Upper lobe of left lung (tissue), 6 donors: ENCODE measurements at places on chromosomes 5 and 9.

GRCh38 chr5:170508036-170508435 is 4.2 kb downstream of the KCNIP1 start:
- DNase-seq = no peak

- DNase-seq = no peak
These were observed 98.4 kb downstream of the C9orf152 start for GRCh38 chr9:110109333-110110092.

GRCh38 chr9:98775831-98776441 is 20.4 kb downstream of the ANKS6 start:
- DNase-seq = no peak

- DNase-seq = no peak
These were observed 193.1 kb downstream of the ICE1 start for GRCh38 chr5:5615569-5615968.

DNA sequence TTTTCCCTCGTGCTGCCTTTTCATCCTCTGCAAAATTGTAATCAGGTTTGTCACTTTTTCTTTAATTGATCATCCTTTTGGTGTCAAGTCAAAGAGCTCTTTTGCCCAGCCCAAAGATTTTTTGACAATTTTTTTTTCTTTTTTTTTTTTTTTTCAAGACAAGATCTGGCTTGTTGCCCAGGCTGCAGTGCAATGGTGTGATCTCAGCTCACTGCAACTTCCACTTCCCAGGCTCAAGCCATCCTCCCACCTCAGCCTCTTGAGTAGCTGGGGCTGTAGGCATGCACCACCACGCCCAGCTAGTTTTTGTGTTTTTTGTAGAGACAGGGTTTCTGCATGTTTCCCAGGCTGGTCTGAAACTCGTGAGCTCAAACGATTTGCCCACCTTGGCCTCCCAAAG is 36.7 kb downstream of the CDK7 start:
- DNase-seq = no peak

- DNase-seq = no peak
These were observed 253.5 kb downstream of the DMRTA1 start for GRCh38 chr9:22700171-22700570.

DNA sequence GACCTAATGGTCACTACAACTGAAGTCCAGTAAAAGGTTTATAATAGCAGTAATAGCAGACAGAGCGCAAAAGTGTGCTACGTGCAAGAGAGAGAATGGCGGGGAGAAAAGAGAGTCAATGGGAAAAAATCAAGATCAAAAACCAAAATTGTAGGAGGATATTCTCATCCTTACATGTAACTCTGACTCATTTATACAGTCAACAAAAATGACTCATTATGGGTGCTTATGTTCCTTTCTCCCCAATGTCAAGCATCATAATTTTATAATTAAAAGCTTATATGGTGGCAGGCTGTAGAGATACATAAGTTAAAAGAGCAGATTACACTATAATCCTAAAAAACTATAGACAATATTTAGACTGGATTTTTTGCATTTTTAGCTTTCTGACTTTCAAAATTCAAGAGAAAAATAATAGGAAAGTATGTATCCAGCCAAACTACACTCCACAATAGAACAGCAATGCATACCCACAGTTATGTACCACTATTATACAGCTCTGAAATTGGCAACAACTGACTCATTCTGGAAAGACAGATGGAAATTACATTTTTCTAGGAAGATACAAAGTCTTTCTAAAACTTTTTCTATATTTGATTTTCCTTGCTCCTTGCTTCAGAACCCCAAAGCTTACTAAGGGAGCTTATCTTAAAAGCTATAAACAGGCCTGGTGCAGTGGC is 78.4 kb downstream of the PLPP1 start:
- no peak for DNase-seq

DNA sequence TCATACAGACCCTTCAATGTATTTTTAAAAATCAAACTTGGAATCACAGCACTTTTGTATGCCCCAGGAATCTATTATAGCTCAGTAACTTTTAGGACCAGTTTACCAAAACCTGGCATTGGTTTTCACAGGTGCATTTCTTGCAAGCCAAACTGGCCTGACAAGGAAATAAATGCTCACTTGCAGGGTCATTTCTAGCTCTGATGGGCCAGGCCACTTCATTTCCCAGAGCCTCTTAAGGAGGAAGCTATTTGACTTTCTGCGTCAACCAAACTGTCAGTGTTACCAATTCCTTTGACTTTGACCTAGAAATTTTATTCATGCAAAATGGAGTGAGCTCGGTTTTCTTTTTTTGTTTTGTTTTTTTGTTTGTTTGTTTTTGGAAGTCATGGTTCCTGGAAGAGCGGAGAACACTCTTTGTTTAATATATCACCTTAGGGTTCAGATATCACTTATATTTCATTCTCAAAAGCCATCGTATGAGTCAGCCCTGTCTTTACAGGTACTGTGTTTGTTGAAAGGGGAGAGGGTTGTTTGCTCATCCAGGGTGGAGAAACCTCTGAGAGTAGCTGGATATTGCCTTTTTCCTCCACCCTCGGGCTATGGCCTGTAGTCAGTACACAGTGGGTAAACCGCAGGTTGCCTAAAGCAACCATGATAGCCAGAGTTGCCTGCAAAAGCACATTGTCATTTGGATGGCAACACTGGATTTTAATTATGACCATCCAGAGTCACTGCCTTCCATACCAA is 58.9 kb downstream of the GNA14 start:
- DNase-seq = no peak

DNA sequence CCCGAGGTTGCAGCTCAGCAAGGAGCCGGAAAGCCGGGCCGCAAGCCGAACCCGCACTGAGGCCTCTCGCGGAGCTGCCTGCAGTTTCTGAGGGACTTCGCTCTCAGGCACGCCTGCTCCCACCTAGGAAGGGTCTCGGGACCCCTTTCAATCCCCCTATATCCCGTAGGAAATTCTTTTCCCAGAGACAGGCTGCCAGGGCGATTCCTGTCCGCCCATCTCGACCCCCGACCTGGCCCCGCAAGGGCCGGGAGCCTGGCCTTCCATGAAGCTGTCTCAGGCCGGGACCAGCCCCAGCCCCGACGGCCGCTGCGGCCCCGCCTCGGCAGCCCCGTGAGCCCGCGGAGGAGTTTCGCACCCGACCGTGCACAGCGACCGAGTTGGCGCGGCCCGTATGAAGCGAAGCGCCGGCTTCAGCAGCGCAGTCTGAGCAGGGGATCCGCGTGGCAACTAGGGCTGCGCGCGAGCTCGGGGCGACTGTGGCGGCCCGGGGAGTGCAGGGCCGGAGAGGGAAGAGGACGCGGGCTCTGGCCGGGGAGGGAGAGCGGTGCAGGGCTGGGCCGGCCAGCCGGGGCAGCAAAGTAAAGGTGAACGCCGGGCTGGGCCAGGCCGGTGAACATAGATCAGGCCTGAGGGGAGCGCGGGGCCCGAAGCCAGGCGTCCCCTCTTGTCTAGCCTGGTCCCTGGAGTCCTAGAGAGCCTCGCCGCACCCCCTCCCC is 977 bp upstream of the PRDM12 start:
- no peak for DNase-seq

DNA sequence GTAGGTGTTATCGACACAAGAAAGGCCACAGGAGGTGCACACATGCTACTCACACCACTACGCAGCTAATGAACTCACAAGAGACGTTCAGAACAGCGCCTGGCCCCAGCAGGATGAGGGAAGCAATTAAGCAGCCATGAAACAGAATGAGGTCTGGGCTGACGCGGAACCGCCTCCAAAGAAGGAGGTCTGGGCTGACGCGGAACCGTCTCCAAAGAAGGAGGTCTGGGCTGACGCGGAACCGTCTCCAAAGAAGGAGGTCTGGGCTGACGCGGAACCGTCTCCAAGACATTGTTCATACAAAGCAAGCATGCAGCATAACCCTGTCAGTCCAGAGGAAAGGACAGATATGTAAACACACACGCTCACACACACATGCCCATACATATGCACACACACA is 63.2 kb upstream of the ZNF354A start:
- no peak for DNase-seq

DNA sequence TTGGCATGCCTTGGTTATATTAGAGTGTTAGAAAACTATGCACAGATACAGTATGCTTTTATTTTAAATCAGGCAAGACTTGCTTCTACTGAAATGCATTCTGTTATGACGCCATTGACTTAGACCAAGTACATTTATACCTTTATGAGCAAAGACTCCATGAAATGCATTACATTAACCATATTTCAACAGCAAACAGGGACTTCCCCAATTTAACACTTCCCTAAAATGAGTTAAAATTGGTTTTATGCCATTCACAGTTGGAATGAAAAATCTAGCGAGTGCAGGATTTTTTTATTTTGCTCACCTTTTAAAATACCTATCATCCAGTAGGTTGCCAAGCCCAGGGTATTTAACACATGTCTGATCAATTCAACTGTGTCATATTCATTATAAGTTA is 272.1 kb upstream of the IZUMO3 start:
- DNase-seq = no peak

GRCh38 chr5:158234323-158235158 is 375.6 kb upstream of the CLINT1 start:
- no peak for DNase-seq

DNA sequence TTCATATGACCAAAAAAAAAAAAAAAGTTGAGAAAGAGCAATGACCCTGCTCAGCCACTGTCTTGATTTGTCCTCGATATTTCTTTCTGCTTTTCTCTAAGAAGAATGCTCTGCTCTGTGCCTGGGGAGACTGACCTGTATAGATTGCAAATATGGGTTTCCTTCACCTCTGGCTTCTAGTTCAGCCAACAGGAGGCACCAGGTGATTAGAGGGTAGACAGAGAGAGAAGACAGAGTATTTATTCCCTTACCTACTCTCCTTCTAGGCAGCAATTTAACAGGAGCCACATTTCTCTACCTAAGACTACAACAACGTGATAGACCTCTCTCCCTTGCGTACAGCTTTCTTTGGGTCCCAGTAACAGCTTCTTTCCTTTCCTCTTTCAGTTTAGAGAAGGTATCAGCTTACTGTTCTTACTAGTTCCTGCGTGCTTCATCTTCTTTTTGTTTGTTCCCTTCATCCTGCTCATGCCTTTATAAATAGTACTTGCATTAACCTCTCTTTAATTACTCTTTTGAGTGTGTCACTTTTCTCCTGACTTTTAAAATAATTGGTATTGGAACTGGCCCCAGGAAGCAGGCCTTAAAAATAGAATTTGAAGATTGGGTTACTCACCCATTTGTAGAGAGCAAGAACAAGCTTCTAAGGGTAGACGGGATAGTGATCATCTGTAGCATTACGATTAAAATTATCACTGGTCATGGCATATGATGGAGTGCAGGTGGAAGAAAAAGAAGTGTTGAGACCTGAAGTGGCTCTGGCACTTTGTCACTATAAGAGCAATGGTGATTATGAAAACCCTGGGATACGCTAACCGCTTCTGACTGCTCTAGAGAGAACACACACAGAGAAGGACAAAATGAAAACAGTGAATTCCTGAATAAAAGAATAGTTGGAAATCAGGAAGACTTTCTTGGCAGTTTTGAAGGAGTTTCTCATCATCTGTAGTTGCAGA is 161.2 kb upstream of the FSTL4 start:
- DNase-seq = no peak

DNA sequence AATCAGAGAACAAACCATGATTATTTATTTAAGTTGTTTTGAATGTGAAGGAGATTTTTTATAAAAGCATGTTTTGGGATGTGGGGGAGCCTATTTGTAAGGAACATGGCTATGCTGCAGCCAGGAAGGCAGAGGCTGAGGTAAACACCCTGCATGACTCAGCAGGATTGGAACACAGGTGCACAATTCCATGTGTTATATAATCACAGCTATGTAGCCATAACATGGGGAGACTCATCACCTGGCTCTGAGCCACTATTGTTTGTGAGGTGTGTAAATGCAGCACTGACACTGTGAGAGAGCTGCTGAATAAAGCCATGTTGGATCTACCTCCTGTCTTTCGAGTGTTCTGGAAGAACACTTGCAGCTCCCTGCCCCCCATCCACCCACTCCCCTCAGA is 1009.8 kb downstream of the DNAH5 start:
- DNase-seq = no peak

- DNase-seq = no peak
These were observed 40.9 kb upstream of the GLDC start for GRCh38 chr9:6686396-6686795.

DNA sequence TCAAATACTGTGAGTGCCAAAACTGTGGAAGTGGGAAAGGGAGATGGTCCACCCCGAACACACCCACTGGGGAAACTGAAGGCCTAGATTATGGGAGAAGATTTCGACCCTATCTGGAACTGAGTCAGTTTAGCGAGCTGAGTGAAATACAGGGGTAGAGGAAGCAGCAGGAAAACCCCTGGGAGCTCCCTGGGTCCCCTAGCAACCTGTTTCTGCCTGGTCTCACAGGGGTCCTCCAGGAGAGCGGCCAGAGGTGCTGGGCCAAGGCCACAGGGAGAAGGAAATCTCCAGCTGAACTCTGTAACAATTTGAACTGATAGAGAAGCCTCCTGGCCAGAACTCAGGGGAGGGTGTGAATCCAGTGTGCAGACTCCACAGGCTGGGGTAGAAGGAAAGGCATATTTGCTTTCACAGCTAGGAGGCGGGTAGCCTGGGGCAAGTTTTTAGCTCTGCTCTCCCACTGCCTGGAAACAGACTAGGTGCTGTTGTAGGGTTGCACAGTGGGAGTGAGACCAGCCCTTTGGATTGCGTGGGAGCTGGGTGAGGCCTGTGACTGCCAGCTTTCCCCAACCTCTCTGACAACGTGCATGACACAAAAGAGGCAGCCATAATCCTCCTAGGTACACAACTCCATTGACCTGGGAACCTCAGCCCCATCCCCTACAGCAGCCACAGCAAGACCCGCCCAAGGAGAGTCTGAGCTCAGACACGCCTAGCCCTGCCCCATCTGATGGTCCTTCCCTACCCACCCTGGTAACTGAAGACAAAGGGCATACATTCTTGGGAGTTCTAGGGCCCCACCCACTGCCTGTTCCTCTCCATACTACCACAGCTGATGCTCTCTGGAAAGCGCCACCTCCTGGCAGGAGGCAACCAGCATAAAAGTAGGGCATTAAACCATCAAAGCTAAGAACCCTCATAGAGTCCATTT is 78.8 kb upstream of the GPBP1 start:
- no peak for DNase-seq

DNA sequence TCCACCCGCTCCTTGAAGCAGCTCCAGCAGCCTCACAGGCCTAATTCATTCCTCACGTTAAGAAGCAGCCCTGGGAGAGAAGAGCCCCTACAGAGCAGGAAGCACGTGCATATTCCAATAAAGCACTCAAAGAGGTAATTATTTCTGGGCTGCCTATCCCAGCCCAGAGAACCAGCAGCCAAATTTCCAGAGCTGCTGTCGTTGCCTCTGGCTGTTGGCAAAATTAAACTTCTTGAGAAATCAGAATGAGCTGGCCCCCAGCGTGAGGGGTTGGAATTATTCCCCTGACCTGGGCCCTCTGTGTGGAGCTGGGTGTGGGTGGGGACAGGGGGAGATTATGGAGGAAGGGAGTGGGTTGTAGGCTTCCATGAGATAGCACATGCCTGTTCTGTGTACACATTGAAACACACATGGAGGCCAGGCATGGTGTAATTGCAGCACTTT is 86.8 kb upstream of the HSPA9 start:
- no peak for DNase-seq
